Liver (tissue), 10 donors: ENCODE measurements at places on chromosomes 13 and 19. TPM values are rescaled to one million over a fixed set of nuclear protein-coding genes. Genes with fewer than 3 reads are reported as not detected.

FUT6 gene
- 2.6 TPM for total RNA-seq

THOP1 gene
- 56.2 TPM for total RNA-seq

ZNF285 gene
- 1.4 TPM for total RNA-seq

MEIOSIN gene
- total RNA-seq: not detected

MAMSTR gene
- total RNA-seq: 0.09 TPM

TMEM38A gene
- 3.1 TPM for total RNA-seq

SBK2 gene
- not detected for total RNA-seq

EXOC3L2 gene
- 4.0 TPM for total RNA-seq

OR7C1 gene
- 0.14 TPM for total RNA-seq

TTYH1 gene
- 0.42 TPM for total RNA-seq

HAUS8 gene
- 3.3 TPM for total RNA-seq

CNFN gene
- total RNA-seq: not detected

RASAL3 gene
- 1.5 TPM for total RNA-seq

MAST1 gene
- 0.19 TPM for total RNA-seq

GPR4 gene
- total RNA-seq: 0.84 TPM

ZNF541 gene
- 0.08 TPM for total RNA-seq

CGB2 gene
- total RNA-seq: not detected

SYCN gene
- total RNA-seq: not detected

ZNF730 gene
- total RNA-seq: 0.08 TPM

KLK3 gene
- total RNA-seq: not detected

MIER2 gene
- 3.9 TPM for total RNA-seq

TMEM145 gene
- total RNA-seq: not detected

DACH1 gene
- 0.84 TPM for total RNA-seq

TSKS gene
- 0.08 TPM for total RNA-seq

METTL21C gene
- total RNA-seq: not detected

CEACAM7 gene
- not detected for total RNA-seq

PTGIR gene
- 1.4 TPM for total RNA-seq

EFNB2 gene
- 6.1 TPM for total RNA-seq

ZNF440 gene
- 8.5 TPM for total RNA-seq

CEACAM4 gene
- 0.84 TPM for total RNA-seq

SIGLECL1 gene
- total RNA-seq: 0.05 TPM

KLK2 gene
- not detected for total RNA-seq

MAP4K1 gene
- 1.8 TPM for total RNA-seq

RAD23A gene
- 42.9 TPM for total RNA-seq

ZNF555 gene
- 2.4 TPM for total RNA-seq

LYPD5 gene
- 0.08 TPM for total RNA-seq

PRODH2 gene
- total RNA-seq: 116 TPM

CEACAM21 gene
- 2.5 TPM for total RNA-seq

PCDH17 gene
- total RNA-seq: 8.8 TPM

ZNF776 gene
- 8.7 TPM for total RNA-seq

B3GNT8 gene
- 2.3 TPM for total RNA-seq

CAPN12 gene
- 28.7 TPM for total RNA-seq

ZNF738 gene
- 0.67 TPM for total RNA-seq

EBI3 gene
- 2.5 TPM for total RNA-seq

NLRP11 gene
- total RNA-seq: 0.33 TPM

SLC6A16 gene
- total RNA-seq: 0.19 TPM

PGLYRP2 gene
- total RNA-seq: 68.5 TPM

C19orf67 gene
- total RNA-seq: 0.25 TPM

SF3A2 gene
- 32.0 TPM for total RNA-seq

ZNF565 gene
- 4.9 TPM for total RNA-seq

ZNF229 gene
- total RNA-seq: 4.6 TPM

KLK10 gene
- total RNA-seq: not detected
